Putamen (tissue), 1 donor: ENCODE measurements at places on chromosomes 1 and 21.
A peak's percentile ranks its signal among the peaks of the same experiment; 100 is the strongest.

DNA sequence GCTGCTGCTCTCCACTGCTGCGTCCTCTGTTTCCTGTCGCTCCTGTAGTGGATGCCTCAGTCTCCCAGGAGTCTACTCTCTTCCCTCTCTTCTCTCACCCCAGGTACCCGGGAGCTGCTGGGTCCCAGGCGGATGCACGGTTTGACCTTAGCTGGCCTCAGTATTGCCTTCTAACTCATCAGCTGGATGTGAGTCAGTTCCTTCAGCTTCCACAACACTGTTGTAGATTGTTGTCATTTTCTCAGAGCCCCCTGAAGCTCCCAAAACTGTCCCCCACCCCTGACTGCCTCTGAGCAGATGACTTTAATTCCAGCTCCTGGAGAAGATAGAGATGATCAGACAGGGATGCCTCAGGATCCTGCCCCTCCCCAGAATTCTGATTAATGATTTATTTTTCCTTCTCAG is 7.2 kb downstream of the CNIH3 start:
- no peak for DNase-seq

DNA sequence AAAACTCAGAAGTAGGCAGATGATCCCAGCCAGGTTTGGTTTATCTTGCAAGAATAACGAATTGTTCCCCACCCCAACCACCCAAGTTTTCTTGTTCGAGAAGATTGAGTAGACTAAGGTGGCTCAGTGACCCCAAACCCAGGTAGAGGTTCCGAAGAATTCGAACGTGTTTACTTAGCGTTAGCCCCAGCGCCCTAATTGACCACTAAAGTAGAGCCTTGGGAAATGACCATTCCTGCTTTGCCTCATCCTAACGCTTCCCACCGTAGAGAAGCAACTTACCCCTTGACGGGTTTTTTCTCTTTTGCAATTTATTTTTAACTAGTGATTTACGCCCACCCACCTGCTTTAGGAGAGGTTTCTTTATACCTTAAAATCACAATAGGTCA is 870 bp downstream of the FBXO28 start:
- DNase-seq, result no peak

- DNase-seq, result no peak
Observed at GRCh38 chr1:242811092-242811840, 286.8 kb upstream of the PLD5 start.

DNA sequence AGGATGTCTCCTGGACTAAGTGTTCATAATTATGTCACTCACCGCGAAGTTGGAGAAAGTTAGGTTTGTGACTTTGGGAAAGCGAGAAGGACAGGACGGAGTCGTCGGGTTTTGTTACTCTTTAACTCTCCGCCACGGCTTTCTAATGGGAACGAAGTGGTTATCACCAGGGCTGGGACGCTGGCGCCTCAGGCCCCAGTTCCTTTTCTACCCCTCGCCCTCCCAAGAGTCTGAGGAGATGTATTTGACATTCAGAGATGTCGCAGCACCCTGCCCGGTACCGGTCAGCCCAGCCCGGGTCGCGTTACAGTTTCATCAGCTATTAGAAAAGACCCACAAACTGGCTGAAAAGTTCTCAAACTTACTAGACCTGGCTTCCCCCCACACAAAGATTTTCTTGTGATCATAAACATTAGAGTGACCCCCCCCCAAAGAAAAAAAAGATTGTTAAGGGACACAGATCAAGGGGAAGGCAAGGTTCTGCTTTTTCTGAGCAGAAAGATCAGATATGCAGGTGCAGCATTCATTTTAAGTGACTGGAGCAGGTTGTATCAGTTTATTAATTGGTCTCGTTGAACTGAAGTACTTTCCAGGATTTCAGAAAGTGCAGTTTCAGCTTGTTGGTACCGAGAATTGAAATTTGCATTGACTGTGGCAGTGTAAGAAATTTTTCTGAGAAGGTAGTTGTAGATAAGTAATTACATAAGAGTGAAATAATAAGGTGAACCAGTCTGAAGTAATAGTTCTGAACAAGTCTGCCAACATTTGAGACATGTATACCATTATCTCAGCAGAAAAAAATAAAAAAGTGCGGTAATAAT is 859 bp upstream of the ZBTB18 start:
- peak; percentile 50 for DNase-seq

DNA sequence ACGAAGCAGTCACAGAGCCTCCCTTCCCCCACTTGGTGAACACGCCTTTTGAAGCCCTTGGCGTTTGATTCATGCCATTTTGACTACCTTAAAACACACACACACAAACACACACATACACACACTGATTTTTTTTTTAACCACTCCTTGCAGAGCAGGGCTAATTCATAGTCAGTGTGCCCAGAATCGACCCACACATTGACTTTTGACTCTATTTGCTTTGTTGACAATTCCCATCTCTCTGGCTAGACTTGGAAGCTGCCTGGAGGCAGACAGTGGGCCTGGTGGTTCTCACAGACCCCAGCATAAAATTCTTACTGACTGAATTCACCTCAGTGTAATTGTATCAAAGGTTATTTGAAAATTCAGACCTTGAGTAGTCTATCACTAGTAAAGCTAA is 30.3 kb downstream of the CAPN8 start:
- DNase-seq, result no peak

DNA sequence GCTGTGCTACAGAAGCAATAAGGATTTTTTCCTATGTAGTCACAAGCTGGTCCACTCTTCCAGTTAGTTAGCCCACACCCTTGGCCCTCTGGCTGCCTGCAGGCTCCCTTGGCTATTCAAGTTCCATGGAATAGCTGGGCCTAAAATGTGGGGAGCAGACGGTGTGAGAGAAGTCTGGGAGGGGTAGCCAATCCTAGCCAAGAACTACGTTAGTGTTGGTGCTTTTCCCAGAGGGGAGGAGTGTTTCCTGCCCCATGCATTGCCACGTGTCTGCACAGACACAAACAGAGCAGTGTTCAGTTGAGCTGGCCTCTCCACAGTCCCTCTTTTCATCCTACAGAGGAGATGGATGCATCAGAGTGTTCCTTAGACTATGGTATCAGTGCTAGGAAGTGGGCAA is 59.0 kb upstream of the IPO9 start:
- peak; percentile 97 for DNase-seq

DNA sequence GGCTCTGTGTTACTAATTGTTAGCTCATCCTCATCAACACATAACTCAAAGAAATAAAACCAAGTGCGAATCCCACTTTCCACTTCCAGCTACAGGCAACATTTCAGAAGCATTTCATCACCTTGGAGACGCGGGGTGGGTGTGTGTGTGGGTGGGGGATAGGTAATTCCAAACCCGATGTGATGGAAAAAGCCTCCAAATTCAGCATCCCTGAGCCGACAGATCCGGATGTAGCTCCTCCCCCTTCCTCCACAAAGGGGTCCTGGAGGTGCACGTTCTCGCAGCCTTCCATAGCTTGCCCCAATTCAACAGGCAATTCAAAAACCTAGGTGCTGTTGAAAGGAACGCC is 486 bp downstream of the HSPA13 start:
- DNase-seq, result peak; percentile 72

DNA sequence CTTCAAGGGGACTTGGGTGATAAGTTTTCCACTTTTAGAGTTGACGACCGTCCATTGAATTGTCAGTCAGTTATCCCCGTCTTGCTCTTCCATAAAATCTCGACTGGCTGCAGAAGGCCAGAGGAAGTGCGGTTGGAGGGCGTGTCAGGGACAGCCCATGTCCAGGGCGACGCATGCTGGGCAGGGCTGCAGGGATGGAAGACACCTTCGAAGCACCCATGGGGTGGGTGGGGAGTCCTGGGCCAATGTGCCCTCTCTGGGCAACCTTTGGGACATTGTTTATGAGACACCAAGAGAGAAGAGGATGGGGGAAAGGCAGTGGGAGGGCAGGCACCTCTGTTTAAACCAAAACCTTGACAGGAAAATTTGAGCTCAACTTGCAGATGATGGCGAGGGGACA is 38.6 kb upstream of the EDN2 start:
- DNase-seq, result no peak

- no peak for DNase-seq
Observed at GRCh38 chr1:217875229-217875628, 244.1 kb downstream of the SPATA17 start.

- no peak for DNase-seq
Observed at GRCh38 chr1:190124068-190124467, 353.6 kb downstream of the BRINP3 start.

DNA sequence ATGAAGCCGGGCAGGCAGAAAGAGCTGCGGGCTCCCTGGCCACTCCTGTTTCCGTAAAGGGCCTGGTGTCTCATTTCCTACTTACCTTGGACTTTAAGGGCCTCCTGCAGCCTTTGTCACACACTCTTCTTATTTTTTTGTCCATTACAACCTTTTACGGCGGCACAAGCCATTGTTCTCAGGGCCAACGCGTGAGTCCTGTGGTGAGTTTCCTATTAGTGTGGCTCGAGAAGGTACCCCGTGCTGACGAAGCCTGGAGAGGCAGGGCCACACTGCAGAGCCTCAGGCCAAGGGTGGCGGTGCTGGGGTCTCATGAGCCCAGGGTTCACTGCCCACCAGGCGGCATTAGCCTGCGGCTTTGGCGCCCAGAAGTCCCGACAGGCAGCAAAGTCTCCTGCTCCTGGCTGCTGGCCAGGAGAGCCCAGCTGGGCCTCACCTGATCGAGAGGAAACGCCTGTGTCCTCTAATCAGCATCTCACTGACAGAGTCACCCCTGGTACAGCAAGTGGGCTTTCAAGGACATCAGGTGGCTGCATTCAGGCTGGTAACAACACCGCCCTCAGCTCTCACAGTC is 62.0 kb downstream of the SIK1 start:
- DNase-seq, result no peak

DNA sequence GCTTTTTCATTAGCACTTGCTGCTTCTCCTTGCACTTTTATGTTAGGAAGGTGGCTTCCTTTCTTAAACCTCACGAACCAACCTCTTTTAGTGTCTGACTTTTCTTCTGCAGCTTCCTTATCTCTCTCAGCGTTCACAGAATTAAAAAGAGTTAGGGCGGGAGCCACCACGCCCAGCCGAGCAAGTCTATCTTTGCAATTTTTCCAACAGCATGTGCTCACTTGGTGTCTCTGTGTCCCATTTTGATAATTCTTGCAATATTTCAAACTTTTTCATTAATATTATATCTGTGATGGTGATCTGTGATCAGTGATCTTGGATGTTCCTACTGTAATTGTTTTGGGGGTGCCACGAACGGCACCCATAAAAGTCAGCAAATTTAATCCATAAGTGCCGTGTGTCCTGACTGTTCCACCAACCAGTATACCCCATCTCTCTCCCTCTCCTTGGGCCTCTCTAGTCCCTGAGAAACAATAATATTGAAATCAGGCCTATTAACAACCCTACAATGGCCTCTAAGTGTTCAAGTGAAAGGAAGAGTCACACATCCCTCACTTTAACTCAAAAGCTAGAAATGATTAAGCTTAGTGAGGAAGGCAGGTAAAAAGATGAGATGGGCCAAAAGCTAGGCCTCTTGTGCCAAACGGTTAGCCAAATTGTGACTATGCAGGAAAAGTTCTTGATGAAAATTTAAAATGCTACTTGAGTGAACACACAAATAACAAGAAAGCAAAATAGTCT is 15.9 kb upstream of the ITPKB start:
- DNase-seq, result no peak

- DNase-seq, result no peak
Observed at GRCh38 chr1:113210248-113210647, 137.2 kb downstream of the LRIG2 start.

DNA sequence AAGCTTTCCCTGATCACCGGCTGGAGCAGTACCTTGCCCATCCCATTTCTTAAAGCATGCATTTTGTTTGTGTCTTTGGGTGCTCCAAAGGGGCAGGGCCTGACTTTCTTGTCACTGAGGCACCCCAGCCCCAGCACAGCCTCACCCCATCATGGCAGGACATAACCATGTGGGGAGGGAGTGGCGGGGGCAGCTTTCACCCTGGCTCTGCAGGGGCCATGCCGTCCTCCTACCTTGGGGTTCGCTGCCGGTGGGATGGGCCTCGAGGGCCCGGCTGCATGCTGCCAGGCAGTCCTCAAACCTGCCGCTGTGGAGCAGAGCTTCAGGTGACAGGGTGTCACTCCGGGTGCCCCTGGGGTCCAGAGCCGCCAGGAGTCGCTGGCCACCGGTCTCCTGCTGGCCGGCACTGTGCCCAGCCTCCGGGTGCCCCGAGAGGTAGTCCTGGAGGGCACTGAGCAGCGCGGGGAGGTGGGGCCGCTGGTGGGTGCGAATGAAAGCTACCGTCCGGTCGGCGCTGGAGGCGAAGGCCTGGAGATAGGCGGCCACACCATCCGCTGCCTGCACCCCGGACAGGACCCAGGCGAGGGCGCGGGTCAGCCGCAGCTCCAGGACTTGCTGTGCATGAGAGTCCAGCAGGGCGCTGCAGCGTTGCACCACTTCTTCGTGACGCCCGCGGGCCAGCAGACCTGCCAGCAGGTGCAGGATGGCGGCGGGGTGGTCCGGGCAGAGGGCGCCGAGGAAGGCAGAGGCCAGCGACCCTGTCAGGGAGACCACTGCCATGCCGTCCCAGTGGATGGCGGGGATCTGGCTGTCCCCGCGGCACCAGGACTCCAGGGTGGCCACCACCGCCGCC is 1.5 kb downstream of the TTC34 start:
- DNase-seq, result no peak

GRCh38 chr1:111895017-111895416 is 94.5 kb downstream of the KCND3 start:
- no peak for DNase-seq

- DNase-seq, result peak; percentile 53
Observed at GRCh38 chr1:238223076-238223640, 332.4 kb upstream of the ZP4 start.
